ENCODE measurements at places on chromosomes 7 and 10.

DNA sequence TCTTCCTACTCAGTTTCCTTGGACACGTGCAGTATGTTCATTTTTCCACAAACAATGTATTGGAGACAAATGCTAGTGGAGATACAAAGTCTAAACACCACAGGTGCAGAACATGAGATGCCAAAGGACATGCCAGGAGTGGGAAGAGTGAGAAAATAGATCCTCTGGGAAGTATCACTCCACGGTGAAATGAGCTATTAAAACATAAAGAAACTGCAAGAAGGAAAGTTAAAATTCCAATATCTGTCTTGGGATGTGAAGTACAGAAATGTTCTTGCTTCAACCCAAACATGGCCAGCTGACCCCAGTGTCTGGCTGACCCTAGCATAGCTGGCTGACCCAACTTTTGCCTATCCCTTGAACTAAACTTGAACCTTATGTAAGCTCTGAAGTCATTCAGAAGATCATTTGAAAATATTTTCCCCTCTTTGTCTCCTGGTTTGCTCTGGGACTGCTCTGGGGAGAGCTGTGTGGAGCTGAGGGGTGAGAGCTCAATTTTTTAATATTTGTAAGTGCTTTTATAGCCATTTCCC is 59.5 kb downstream of the FZD1 start:
- no peaks in the 10 kb centered on the region for H3K27me3 ChIP-seq
- no peak overlapping the region for H3K27ac ChIP-seq
- no peaks in the 10 kb centered on the region for H3K36me3 ChIP-seq
- no peak for DNase-seq

DNA sequence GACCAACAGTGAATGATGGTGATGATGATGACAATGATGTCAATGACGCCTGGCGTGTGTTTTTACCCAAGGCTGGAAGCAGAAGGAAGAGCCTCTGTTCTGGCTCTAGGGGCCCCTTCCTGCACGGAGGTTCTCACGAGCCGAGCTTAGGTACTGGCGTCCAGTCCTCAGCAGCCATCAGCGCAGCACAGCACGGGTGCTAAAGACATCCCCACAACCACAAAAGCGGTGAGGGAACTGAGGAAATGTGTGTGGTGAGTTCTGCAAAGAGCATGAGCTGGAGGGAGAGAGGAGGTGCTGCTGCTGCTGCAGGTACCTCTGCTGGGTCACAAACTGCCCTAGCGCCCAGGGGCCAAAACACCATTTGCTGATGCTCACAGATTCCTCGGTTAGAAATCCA is 81.6 kb downstream of the SFMBT2 start:
- DNase-seq, result no peak
- no peaks in the 10 kb centered on the region for H3K4me1 ChIP-seq
- H3K36me3 ChIP-seq, result no peaks in the 10 kb centered on the region

DNA sequence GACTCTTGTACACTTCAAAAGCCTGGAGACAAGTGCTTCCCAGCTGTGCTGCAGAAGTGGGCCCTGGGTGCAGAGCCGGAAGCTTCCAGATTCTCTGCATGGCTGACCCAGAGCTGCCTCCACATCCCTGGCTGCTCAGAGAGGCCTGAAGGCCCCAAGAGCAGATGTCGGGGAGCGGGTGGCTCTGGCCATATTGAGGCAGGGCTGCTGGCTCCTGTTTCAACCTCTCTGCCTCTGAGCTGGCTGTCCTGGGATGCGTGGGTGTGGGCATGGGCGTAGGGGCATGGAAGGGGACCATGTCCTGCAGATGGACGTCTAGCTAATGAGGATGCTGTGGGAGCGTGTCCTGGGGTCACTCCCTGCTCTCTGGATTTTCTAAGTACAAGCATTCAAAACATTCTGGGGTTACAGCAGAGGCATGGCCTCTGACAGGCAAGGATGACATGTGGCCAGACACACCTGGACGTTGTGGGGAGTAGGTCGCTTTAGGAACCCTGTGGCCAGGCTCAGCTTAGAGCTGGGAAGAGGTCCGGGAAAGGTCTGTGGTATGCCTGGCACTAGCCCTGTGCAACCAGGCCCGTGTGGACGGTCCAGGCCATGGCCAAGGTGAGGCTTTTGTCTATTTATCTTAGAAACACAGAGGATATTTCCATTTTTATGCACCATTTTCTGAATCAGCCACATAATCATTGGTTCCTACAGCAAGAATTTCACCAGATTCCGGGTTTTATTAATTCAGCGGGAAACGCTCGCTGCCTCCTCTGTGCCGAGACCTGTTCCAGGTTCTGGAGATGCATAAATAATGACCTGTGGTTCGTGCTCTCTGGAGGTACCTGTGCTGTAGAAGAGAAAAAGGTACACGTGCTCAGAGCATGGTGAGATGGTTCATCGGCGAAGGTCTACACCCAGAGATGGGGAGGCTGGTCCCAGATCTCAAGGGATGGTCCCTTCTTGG is 361.1 kb downstream of the GLRX3 start:
- H3K27me3 ChIP-seq, result no peaks in the 10 kb centered on the region
- no peak overlapping the region for H3K4me3 ChIP-seq
- no peak for DNase-seq
- no peak overlapping the region for H3K27ac ChIP-seq
- H3K36me3 ChIP-seq, result no peaks in the 10 kb centered on the region

- H3K27ac ChIP-seq, result no peak overlapping the region
- H3K36me3 ChIP-seq, result no peaks in the 10 kb centered on the region
- no peaks in the 10 kb centered on the region for H3K27me3 ChIP-seq
Observed at GRCh38 chr10:110273474-110273873, 31.2 kb downstream of the SMNDC1 start.

DNA sequence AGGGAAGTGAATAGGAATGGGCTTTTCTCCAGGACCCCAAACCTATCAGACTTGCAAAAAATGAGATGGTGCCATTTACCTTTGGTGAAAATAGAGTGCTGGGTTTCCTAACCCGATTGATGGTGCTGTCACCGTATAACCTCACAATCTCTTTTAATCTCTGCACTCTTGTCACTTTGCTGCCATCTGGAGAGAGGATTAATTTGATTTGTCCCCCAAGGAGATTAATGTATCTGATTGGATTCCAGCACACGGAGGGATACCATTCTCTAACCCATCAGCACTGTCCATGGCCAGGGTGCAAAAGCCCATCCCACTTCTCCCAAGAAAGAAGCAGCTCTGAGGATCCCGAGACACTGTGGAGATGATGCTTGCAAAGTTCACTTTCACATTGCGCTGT is 86.3 kb upstream of the NFE2L3 start:
- no peak overlapping the region for H3K4me3 ChIP-seq
- no peaks in the 10 kb centered on the region for H3K36me3 ChIP-seq
- H3K27ac ChIP-seq, result no peak overlapping the region

- H3K4me1 ChIP-seq, result no peaks in the 10 kb centered on the region
- H3K27me3 ChIP-seq, result no peaks in the 10 kb centered on the region
- no peak overlapping the region for H3K27ac ChIP-seq
Observed at GRCh38 chr7:46230990-46231305, 309.9 kb upstream of the IGFBP3 start.

GRCh38 chr7:87876869-87877234 is 559 bp downstream of the DBF4 start:
- peak; percentile 43 for DNase-seq
- H3K36me3 ChIP-seq, result no peaks in the 10 kb centered on the region
- H3K27me3 ChIP-seq, result no peaks in the 10 kb centered on the region
- H3K27ac ChIP-seq, result peak overlapping the region; percentile 91
- peaks cover 43% of the 10 kb centered on the region for H3K4me1 ChIP-seq

- H3K36me3 ChIP-seq, result no peaks in the 10 kb centered on the region
- H3K27me3 ChIP-seq, result no peaks in the 10 kb centered on the region
- peaks cover 9% of the 10 kb centered on the region for H3K4me1 ChIP-seq
Observed at GRCh38 chr7:32937344-32938174, 19.7 kb upstream of the FKBP9 start.

- no peaks in the 10 kb centered on the region for H3K36me3 ChIP-seq
- no peak overlapping the region for H3K27ac ChIP-seq
- H3K4me3 ChIP-seq, result no peak overlapping the region
- no peaks in the 10 kb centered on the region for H3K27me3 ChIP-seq
- DNase-seq, result no peak
- no peaks in the 10 kb centered on the region for H3K4me1 ChIP-seq
Observed at GRCh38 chr7:107396990-107397389, 72.9 kb upstream of the GPR22 start.

- no peaks in the 10 kb centered on the region for H3K27me3 ChIP-seq
- H3K36me3 ChIP-seq, result no peaks in the 10 kb centered on the region
- H3K27ac ChIP-seq, result no peak overlapping the region
- no peaks in the 10 kb centered on the region for H3K4me1 ChIP-seq
Observed at GRCh38 chr10:7541137-7542087, 125.4 kb downstream of the ITIH5 start.

- H3K36me3 ChIP-seq, result no peaks in the 10 kb centered on the region
- no peaks in the 10 kb centered on the region for H3K27me3 ChIP-seq
- no peak overlapping the region for H3K4me3 ChIP-seq
- no peak for DNase-seq
- H3K4me1 ChIP-seq, result no peaks in the 10 kb centered on the region
Observed at GRCh38 chr7:92260248-92260781, 14.5 kb downstream of the ANKIB1 start.

DNA sequence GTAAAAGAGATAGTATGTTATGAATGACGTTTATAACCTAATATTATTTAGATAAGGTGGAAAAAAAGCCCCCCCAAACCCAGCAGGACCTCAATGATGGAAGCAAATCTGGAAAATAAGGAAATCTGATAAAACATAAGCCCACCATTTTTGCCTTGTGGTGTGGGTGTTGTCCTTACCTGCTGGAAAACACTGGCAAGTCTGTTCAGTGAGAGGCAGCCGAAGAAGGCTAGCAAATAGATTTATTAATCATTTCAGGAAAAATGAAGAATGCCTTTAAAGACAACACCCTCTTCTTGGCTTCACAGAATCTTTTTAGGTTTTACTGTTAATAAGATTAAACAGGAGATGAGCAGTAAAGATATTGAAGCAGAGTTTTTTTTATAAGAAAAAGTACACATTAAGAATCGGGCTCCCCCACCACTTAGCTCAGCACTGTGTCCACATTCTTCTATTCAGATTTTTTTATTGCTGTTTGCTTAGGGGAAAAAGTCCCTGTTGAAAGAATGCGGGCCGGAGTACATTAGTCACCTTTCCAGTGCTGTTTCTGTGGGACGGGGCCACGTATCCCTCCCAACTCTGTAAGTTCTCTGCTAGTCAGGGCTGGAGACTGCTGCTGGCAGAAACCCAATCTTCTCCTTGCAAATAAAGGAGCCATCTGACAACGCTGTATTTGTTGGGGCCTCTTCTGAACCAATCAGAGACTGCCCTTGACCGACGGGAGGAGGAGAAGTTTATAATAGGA is 104.1 kb downstream of the EVX1 start:
- no peak for DNase-seq
- no peaks in the 10 kb centered on the region for H3K27me3 ChIP-seq
- no peak overlapping the region for H3K4me3 ChIP-seq
- no peaks in the 10 kb centered on the region for H3K4me1 ChIP-seq
- H3K27ac ChIP-seq, result no peak overlapping the region

GRCh38 chr10:14579405-14579804 is 195.3 kb downstream of the FAM107B start:
- no peak for DNase-seq
- no peak overlapping the region for H3K27ac ChIP-seq
- no peaks in the 10 kb centered on the region for H3K36me3 ChIP-seq
- H3K27me3 ChIP-seq, result no peaks in the 10 kb centered on the region

- H3K4me1 ChIP-seq, result no peaks in the 10 kb centered on the region
- no peak for DNase-seq
- H3K27ac ChIP-seq, result no peak overlapping the region
- H3K27me3 ChIP-seq, result no peaks in the 10 kb centered on the region
Observed at GRCh38 chr7:92840316-92840715, 3.9 kb upstream of the CDK6 start.

DNA sequence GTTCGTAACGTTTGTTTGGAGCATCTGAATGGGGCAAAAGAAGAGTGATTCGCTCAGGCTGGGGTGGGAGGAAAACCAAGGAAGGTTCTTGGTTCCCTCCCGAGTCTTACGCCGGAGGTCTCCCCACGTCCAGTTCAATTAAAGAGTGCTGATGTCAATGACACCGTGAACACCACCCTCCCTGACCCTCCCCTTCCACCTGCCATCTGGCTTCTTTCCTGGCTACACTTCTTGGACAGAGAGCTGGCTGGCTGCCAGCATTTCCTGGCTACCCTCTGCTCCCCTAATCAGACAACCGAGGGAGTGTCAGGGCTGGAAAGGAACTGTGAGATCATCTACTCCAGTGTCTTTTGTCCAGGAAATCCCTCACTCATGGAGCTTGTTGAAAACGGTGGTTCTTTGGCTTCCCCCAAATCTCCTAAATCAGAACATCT is 24.1 kb upstream of the FFAR4 start:
- H3K4me3 ChIP-seq, result no peak overlapping the region
- no peaks in the 10 kb centered on the region for H3K36me3 ChIP-seq
- no peak for DNase-seq

GRCh38 chr7:83947260-83947659 is 247.3 kb downstream of the SEMA3A start:
- DNase-seq, result no peak
- H3K27ac ChIP-seq, result no peak overlapping the region

DNA sequence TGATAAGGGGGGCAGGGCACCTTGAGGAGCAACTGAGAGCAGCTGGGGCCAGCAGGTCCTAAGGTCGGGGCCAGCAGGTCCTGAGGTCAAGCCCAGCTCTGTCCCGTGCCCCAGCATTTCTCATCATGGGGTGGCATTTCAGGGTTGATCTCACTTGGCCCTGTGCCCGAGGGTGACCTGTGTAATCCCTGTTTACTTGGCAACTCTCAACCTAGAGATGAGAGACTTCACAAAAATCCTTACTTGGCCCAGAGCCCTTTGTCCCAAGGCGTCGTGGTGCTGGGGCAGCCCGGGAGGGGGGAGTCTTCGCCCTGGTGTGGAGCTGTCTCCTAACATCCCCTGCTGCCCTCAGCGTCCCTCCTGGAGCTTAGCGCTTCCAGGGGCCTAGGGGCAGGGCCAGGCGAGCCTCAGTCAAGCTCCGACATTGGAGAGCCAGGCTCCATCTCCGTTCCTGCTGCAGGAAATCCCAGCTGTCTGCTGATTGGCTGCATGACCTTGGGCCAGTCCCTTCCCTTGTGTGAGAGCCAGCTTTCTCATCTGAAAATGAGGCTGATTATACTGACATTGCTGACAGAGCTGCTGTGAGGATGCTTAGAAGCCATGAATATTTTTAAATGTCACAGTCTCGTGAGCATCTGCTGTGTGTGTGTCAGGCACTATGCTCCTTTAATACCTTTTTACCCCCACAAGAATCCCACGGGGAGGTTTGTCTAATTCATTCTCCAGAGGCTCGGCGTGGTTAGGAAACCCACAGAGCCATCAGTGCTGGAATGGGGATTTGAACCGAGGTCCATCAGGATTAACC is 94.3 kb downstream of the ZMIZ1 start:
- H3K27ac ChIP-seq, result no peak overlapping the region
- H3K27me3 ChIP-seq, result no peaks in the 10 kb centered on the region
- no peak overlapping the region for H3K4me3 ChIP-seq
- no peaks in the 10 kb centered on the region for H3K4me1 ChIP-seq
- DNase-seq, result no peak

- H3K4me3 ChIP-seq, result no peak overlapping the region
- no peaks in the 10 kb centered on the region for H3K36me3 ChIP-seq
- no peaks in the 10 kb centered on the region for H3K27me3 ChIP-seq
- H3K27ac ChIP-seq, result no peak overlapping the region
- DNase-seq, result no peak
Observed at GRCh38 chr10:96789571-96790108, 42.5 kb upstream of the LCOR start.

GRCh38 chr10:18616337-18616736 is 35.0 kb downstream of the NSUN6 start:
- H3K4me1 ChIP-seq, result no peaks in the 10 kb centered on the region
- H3K4me3 ChIP-seq, result no peak overlapping the region
- H3K27ac ChIP-seq, result no peak overlapping the region
- no peaks in the 10 kb centered on the region for H3K27me3 ChIP-seq
